ENCODE measurements at places on chromosomes 11 and 22.

GRCh38 chr11:84430661-84431060, 1144.5 kb upstream of the CCDC90B start:
- no peak for DNase-seq

DNA sequence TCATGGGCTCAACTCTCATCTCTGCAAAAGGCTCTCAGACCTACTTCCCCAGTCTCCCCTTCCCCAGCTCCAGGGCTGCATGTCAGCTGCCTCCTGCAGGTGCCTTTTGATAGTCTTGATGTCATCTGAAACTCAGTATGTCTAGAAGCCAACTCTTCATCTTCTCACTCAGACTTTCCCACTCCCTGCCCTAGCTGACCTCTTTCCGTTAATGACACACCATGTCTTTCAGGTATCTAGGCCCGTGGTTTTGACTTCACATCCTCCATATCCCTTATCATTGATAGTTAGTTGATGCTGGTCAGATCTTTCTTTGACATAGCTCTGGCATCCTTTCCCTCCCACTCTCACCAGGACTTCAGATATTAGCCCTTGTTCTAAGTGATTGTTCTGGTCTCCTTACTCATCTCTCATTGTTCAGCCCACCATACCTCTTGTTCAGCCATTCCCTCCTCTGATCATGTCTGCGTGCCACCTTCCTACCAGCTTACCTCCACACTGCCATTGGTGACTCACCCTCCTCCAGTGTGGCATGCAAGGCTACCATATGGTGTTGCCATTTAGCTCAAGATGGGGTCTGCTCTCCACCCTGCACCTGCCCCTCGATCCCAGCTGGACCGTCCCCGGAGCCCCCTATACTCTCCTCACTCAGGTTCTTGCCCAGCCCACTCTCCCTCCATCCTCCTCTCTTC, 18.4 kb downstream of the TTC12 start:
- DNase-seq = no peak

DNA sequence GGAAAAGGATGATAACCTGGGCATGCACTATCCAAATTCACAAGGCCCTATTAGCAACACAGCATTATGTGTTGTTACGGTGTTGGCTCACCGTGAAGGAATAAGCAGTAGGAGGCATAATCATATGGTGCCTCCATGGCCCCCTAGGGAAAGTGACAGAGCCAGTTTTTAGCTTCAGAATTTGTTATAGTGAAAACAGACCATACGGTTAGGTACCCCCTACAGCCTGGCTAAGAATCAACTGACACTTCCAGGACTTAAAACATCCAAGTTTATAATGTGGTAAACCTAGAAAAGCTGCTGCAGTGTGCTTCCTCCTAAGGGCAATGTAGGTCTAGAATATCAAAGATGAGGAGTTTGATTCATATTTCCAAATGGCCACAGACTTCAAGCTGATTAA, 30.4 kb downstream of the KIF18A start:
- DNase-seq = no peak

DNA sequence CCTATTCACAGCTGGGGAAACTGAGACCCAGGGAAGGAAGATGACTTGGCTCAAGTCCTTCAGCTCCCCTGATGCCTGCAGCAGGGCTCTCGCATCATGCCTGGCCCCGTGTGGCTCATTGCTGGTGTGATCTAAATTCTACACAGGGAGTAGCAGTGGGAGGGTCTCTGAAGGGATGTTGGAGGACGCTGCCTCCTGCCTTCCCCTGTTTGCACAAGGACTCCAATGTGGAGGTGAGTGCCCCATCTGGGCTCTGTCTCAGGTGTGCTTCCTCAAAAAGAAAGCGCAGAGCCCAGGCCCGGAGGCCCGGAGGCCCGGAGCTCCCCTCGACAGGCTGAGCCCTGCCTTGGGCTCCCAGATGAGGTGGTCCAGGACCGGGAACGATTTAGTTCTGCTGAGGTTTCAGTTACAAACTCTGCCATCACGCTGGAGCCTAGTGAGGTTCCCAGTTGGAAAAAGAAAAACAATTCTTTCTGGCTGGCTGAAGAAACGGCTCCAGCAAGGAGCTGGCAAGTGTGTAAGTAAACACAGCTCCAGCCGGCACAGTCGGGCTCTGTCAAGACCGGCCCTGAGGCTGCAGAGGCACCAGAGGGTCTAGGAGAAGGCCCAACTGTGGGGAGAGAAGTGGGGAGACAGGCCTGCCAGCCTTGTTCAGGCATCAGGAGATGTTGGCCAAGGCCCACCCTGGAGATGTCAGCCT, 49.8 kb downstream of the NAT10 start:
- no peak for DNase-seq

- no peak for DNase-seq
Observed at GRCh38 chr11:88631497-88631896, 294.0 kb upstream of the CTSC start.

DNA sequence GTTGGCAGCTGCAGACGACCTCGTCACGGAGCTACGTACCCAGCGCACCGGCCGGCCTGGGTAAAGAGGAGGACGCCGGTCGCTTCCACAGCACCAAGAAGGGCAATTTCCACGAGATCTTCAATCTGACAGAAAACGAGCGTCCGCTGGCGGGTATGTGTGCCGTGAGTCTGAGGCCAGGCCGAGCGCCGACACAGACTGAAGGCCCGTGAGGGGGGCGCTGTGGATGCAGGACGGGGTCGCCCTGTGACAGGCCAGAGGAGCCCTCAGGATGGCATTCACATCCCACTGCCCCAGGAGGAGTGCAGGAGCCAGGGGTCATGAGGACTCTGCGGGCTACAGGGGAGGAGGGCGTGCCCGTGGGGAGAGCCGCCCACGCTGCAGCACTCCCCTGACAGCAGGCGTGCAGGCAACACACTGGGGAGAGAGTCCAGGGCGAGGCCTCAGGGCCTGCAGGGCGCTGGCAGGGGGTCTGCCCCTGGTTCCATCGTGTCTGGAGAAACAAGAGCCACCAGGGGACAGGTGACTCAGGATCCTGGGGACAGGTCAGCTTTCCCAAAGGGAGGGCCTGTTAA, 53.6 kb downstream of the GRAMD4 start:
- DNase-seq = no peak

DNA sequence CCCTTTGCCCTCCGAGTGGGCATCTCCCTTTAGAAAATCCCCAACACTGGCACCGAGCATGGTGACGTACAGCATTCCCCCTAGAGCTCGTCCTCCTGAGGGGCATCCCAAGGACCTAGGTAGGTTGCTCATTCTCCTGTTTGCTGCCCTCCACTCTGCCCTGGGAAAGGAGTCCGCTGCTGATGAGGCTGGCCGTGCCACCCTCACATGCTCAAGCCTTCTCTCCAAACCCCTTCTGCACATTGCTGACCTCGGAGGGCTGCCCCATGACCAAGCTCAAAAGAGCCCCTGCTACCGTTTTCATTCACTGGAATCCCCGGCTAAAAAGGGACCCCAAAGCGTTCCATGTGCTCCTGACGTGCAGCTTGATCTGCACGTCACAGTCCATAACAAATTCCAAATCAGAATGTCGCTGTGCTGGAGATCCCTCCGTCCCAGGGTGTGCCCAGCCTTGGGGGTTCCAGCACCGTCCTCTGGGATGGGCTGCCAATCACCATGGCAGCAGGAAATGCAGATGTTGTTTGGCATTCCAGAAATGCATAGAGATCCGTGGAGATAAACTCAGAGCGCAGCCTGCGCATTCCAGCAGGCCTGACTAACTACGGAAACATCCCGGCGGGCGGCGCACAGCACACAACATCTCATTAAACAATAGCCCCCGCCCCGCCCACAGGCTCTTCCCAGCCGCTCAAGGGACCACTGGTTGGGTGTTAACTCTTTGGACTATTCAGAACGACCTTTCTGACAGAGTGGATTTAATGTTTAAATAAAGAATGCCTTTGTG, 26.3 kb upstream of the GNB1L start:
- DNase-seq = no peak

- DNase-seq = no peak
Observed at GRCh38 chr11:28108958-28109357, 770 bp downstream of the METTL15 start.

DNA sequence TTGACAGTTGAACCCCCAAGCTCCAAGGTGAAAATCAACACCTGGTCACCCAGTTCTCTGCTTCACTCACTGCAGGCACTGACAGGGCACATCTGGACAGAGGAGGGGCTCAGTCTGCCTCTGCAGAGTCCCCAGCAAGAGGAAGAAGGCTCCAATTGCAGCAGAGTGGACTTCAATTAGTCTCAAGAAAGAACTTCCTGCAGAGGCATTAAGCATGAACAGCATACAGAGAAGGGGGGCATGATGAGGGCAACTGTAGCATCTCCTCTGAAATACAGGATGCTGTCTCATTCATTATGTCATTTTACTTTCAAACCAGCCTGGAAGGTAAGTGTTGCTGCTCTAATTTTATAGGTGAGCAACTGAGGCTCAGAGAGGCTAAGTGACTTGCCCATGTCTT, 11.1 kb downstream of the GDPD5 start:
- DNase-seq = no peak

DNA sequence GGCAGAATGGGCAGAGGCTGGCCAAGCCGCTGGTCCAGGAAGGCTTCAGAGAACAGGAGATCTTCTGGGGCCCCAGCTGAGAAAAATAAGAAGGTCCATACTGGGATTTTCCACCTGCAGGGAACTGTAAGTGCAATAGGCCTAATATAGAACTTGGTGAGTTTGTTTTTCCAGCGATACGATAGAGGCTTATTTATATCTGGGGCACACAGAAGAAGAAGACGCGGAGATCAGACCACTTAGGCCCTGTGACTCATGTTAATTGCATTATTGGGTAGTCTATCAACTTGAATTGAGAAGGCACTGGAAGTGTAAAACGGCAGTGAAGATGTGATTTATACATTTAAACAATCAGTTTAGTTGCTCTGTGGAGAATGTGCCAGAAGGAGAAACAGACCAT, 7.7 kb upstream of the SRSF8 start:
- no peak for DNase-seq

DNA sequence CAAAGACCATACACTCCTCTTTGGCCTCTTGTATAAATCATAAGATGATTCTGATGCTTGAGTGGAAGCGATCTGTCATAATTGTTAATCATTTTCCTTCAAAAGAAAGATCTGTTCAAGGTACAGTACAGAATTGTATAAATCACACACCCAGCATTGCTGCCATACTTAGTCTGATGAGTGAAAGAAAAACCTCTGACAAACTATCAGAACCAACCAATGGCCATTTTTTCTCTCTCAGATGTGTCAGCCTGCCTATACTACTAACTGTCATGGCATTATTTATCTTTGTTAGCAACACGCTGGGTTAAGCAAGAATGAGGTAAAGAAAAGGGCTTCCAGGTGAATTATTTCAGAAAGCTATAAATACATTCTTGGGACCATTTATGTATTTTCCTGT, 1112.7 kb upstream of the TENM4 start:
- DNase-seq = no peak

DNA sequence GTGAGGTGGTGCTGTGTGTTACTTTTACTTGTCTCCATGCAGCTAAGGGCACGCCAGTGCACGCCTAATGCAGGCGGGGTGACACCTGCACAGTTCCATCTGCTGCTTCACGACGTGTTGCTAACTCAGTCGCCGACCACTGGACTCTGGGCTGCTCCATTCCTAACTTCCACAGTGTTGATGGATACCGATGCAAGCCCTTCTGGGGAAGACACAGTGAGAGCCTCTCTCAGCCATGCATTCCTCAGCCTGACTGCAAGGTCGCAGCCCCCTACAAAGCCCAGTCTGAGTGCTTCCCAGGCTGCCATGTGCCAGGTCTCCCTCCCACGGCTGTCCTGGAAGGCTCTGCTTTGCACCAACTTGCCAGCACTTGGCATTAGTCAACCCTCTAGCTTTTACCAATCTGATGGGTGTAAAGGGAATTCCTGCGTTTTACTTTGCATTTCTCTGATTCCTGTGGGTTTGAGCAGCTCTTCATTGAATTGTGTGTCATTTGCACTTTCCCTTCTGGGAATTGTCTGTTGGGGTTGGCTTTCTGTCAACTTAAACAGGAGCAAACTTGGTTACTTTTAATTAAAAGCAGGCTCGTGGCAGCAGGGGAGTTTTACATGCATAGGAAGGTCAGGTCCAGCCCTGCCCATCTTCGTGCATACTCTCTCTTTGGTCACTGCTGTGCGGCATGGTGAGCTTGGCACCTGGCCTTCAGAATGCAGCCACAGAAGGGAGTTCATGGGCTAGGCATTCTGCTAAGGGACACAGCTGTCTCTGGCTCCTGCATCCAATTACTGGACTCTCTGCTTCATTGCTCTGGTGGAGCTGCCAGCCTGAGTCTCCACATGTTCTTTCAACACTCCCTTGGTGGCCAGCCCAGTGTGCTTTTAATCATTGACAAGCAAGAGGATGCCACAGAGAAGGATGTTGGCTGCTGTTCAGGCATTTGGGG, 34.6 kb upstream of the SHANK2 start:
- no peak for DNase-seq

DNA sequence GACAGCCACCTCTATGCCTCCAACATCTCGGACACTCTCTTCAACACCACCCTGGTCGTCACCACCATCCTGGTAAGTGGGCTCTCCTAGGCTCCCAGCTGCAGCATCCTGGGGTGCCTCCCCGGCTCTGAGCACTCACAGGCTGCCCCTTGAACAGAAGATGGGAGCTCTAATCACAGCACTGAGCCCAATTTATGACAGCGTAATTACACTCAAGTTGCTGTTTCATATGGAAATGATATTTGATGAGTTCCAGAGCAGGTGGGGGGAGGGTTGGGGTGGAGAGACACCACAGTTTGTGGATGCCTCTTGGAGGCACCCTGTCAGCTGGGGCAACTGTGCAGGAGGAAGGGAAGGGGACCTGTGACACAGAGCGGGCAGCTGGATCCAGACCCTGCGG, 125.3 kb upstream of the TBCEL start:
- DNase-seq = no peak

- DNase-seq = no peak
Observed at GRCh38 chr11:112564228-112564955, 303.7 kb upstream of the PLET1 start.

DNA sequence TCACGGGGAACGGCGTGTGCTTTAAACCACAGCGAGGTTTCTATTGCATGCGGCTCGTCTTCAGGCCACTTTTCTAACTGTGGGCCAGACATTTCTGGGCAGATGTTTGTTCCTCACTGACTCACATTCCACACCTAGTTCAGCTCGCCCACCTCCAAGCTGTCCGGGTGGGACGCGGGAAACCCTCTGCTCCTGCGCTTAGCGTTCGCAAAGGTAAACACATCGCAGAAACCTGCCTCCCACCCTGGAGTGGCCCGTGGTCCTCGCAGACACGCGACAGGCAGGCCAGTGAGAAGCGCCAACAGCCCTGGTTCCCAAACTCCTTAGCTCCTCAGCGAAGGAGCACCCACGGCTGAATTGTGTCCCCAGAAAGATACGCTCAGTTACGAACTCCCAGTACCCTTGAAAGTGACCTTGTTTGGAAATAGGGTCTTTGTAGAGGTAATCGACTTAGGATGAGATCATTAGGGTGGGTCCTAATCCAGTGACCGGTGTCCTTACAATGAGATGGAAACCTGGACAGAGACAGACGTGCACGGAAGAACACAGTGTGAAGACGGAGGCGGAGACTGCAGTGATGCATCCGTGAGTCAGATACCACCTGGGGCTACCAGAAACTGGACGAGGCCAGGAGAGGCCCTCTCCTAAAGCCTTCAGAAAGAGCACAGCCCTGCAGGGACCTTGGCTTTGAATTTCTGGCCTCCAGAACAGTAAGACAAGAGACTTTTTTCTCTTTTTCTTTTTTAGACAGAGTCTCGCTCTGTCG, 82.7 kb downstream of the CELSR1 start:
- no peak for DNase-seq
